ENCODE measurements at places on chromosomes 7 and 10. TPM values are rescaled to one million over a fixed set of nuclear protein-coding genes. Genes with fewer than 3 reads are reported as not detected.

Gene TAF3
- total RNA-seq = 9.6 TPM

- no peak overlapping the region for H3K27ac ChIP-seq
- no peaks in the 10 kb centered on the region for H3K36me3 ChIP-seq
- H3K4me1 ChIP-seq = no peaks in the 10 kb centered on the region
- no peak overlapping the region for H3K4me3 ChIP-seq
- DNase-seq = no peak
These were observed 33.5 kb downstream of the HSPA12A start for GRCh38 chr10:116708877-116709276.

Gene SFTPA1
- total RNA-seq = not detected

- no peaks in the 10 kb centered on the region for H3K27me3 ChIP-seq
- DNase-seq = no peak
- H3K4me1 ChIP-seq = no peaks in the 10 kb centered on the region
- no peaks in the 10 kb centered on the region for H3K36me3 ChIP-seq
These were observed 58.0 kb downstream of the FAM171A1 start for GRCh38 chr10:15313047-15313446.

GRCh38 chr10:82190432-82191260 is 315.7 kb downstream of the NRG3 start:
- H3K4me3 ChIP-seq = no peak overlapping the region
- no peak for DNase-seq
- no peaks in the 10 kb centered on the region for H3K27me3 ChIP-seq
- no peak overlapping the region for H3K27ac ChIP-seq

GRCh38 chr10:122060250-122060649 is 71.3 kb downstream of the TACC2 start:
- peaks cover 9% of the 10 kb centered on the region for H3K4me1 ChIP-seq
- no peaks in the 10 kb centered on the region for H3K36me3 ChIP-seq
- no peak overlapping the region for H3K27ac ChIP-seq

DNA sequence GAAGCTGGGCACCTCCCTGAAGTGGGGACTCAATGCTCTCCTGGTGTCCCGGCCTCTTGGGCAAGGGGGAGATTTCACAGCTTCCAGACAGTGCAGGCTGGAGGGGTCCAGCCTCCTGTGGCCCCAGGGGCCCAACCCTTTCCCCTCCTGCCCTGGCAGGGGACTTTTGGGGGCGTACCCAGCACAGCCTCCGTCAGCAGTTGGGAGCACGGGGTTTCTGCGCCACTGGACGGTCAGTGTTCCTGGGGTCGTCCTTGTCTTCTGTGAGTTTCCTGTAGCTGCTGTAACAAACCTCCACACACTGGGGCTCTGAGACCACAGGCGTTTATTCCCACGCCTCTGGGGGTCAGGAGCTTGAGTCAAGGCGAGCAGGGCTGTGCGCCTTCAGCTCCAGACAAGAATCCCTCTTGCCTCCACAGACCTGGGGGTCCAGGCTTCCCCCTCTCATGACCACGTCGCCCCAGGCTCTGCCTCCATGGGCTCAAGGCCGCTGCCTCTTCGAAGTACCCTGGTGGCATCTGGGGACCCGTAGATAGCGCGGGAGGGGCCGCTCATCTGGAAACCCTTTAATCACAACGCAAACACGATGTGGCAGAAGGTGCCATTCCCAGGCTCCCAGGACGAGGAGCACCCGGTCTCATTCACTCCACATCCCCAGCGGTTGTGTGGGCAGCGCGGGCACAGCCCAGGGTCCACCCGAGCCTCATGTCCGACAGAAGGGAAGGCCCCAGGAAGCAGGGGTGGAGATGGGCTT is 14.0 kb downstream of the PWWP2B start:
- peak overlapping the region; percentile 69 for H3K27ac ChIP-seq
- H3K4me3 ChIP-seq = no peak overlapping the region
- H3K36me3 ChIP-seq = peaks cover 9% of the 10 kb centered on the region
- no peaks in the 10 kb centered on the region for H3K27me3 ChIP-seq
- H3K4me1 ChIP-seq = peaks cover 97% of the 10 kb centered on the region
- DNase-seq = peak; percentile 67

- no peak overlapping the region for H3K4me3 ChIP-seq
- DNase-seq = peak; percentile 86
- H3K4me1 ChIP-seq = no peaks in the 10 kb centered on the region
- no peaks in the 10 kb centered on the region for H3K36me3 ChIP-seq
These were observed 267.9 kb upstream of the GHITM start for GRCh38 chr10:83871187-83872081.

Gene OPN4
- total RNA-seq = not detected

DNA sequence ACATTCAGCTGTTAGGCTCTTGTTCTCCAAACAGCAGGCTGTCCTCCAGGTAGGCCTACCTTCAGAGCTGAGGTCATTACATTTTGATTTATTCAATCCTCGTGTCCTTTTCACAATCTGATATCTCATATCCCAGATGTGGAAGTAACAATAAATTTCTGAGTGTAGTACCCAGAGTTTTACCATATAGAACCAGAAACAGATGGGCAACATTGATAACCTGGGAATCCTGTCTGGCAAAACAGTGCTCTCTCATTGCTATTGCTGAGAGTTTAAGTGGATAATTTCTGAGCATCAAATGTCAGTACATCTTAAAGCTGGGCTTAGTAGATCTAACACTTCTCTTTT is 1007.8 kb downstream of the REEP3 start:
- H3K36me3 ChIP-seq = no peaks in the 10 kb centered on the region
- H3K27me3 ChIP-seq = no peaks in the 10 kb centered on the region
- H3K4me3 ChIP-seq = no peak overlapping the region
- no peak for DNase-seq
- H3K27ac ChIP-seq = no peak overlapping the region

Gene SLC13A4
- not detected for total RNA-seq

DNA sequence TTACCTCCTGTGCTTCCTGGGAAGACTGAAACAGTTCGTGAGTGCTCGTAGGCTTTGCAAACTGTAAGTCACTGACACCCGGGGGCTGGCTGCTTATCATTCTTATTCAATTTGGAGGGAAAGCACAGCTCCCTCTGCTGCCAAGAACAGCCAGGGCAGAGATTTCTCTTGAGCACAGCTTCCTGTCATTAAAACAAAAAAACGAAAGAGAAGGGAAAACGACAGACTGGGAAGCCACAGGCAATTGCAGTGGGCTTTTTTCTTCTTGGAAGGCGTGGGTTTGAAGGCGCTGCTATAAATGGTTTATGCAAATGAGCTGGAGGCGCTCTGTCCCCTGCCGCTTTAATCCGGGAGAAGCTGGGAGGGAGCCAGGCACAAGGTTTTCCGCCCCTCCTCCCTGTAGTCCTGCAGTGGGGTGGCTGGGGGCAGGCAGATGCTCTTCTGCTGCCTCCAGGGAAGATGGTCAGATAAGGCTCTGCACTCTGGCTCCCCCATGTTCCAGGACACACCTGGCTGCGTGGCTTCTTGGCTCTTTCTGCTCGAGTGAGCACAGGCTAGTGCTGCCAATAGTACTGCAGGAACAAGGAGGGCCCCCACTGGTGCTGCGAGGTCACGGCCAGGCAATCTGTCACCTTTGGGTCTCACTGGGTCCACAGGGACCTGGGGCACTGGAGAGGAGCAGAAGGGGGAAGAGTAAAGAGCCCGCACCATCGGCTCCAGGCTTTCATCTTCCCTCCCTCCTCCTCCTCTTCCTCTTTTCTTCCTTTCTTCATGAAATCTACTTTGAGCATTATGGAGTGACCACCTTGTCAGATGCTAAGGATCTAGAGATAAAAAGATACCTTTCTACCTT is 49.5 kb downstream of the NEURL1 start:
- H3K27ac ChIP-seq = no peak overlapping the region
- peak; percentile 64 for DNase-seq
- H3K4me1 ChIP-seq = peaks cover 18% of the 10 kb centered on the region
- H3K27me3 ChIP-seq = no peaks in the 10 kb centered on the region
